ENCODE measurements at places on chromosomes 7 and 10. TPM values are rescaled to one million over a fixed set of nuclear protein-coding genes. Genes with fewer than 3 reads are reported as not detected.

Gene LMTK2
- total RNA-seq = 23.4 TPM

Gene CADPS2
- not detected for total RNA-seq

Gene METTL27
- total RNA-seq = 3.0 TPM

Gene ATRNL1
- not detected for total RNA-seq

Gene IL15RA
- 3.6 TPM for total RNA-seq

Gene NXPH1
- total RNA-seq = not detected

Gene ASB4
- total RNA-seq = not detected

Gene PRRT4
- total RNA-seq = 0.96 TPM

Gene TRIL
- total RNA-seq = not detected

Gene RP9
- 20.2 TPM for total RNA-seq

Gene SUN3
- total RNA-seq = not detected

Gene AMPH
- not detected for total RNA-seq

Gene LRIT1
- not detected for total RNA-seq

Gene TMEM270
- total RNA-seq = not detected

Gene CALHM1
- total RNA-seq = not detected

Gene CYP2C19
- total RNA-seq = not detected

Gene SPDYE6
- not detected for total RNA-seq

Gene PDE6C
- not detected for total RNA-seq

Gene TMEM225B
- total RNA-seq = 2.3 TPM

Gene PIK3AP1
- 4.7 TPM for total RNA-seq

Gene OR6B1
- not detected for total RNA-seq

Gene SPDYE2B
- total RNA-seq = not detected

Gene C7orf33
- total RNA-seq = not detected

Gene SEMA3E
- total RNA-seq = not detected

Gene TEX47
- not detected for total RNA-seq

Gene POM121
- 67.8 TPM for total RNA-seq

Gene SHH
- not detected for total RNA-seq

Gene STN1
- 41.8 TPM for total RNA-seq

Gene BMI1
- 70.2 TPM for total RNA-seq

Gene FAM180A
- not detected for total RNA-seq

Gene PAX4
- total RNA-seq = not detected

All from naive thymus-derived CD8-positive, alpha-beta T cell (primary cell).